ENCODE measurements at places on chromosomes 11 and 22. TPM values are rescaled to one million over a fixed set of nuclear protein-coding genes. Genes with fewer than 3 reads are reported as not detected.

HINFP gene
- 13.2 TPM for total RNA-seq

NDUFS8 gene
- 128 TPM for total RNA-seq

FAM180B gene
- not detected for total RNA-seq

SYT8 gene
- 22.4 TPM for total RNA-seq

PLAAT4 gene
- 5.5 TPM for total RNA-seq
